ENCODE measurements at places on chromosomes 4 and X.

- no peak for DNase-seq
These were observed 43.3 kb downstream of the HOPX start for GRCh38 chr4:56637791-56638190.

DNA sequence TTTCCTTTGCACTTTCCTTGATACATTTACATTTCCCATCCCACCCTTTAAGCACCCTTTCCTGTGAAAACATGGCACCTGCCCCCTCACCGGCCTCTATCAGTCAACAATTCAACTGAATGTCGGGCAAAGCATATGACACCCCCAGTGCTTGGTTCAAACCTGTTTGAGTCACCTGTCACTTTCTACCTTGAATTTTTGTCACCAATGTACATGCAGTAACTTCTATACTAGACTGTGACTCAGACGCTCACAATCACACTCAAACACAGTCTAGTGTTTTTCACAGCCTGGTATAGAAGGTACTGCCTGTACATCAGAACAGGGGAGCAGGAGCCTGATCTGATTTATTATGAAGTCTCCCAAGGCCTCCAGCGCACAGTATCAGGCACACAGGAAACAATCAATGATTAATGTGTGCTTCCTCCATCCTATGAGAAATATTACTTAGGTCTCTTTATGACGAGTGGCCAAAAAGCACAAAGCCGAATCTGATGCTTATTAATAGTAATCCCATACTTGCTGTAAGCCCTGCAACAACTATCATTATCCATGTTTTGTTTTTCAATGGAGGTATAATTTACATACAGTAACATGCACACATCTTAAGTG is 49.2 kb upstream of the FAM9C start:
- peak; percentile 45 for DNase-seq

GRCh38 chr4:102216666-102217065 is 128.6 kb downstream of the SLC39A8 start:
- DNase-seq: no peak

DNA sequence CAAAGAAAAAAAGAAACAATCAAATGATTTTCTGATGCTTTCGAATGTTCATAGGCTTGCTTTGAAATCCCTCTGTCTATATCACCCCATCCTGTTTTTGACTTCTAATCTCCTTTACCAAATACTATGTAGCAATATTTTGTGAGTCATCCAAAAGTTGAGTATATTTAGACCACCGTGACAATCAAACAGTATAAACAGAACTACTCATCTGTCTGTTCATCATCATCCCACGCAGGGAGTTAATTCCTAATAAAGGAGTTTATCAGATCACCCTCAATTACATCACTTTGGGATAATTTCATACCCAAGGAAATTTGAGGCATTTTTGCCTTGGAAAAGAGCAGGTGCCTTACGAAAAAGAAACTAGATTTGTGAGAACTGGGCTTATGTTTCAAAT is 212.9 kb downstream of the CBR4 start:
- no peak for DNase-seq

DNA sequence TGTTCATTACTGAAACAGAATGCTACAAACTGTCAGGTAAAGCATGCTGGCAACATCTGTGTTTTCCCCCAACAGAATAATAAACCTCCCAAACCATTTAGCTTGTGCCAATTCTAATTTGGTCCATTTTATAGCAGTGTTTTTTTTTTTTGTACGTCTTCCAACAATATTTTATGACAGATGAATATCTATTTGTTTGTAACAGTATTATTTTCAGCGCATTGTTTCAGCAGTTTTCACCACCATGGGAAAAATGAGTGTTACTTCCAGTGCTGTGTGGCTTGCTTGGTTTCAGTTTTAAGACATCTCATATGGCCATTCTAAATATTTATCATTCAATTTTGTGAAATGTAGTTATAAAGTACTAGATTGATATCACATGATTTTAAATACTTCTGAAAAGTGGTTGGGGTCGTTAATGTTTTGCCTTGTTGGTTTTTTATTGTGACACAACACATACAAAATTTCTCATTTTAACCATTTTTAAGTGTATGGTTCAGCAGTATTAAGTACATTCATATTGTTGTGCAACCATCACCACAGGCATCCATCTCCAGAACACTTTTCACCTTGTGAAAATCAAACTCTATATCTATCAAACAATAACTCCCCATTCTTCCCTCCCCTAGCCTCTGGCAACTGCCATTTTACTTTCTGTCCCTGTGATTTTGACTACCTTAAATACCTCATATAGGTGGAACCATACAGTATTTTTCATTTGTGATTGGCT is 25.6 kb upstream of the TBC1D19 start:
- DNase-seq: no peak

DNA sequence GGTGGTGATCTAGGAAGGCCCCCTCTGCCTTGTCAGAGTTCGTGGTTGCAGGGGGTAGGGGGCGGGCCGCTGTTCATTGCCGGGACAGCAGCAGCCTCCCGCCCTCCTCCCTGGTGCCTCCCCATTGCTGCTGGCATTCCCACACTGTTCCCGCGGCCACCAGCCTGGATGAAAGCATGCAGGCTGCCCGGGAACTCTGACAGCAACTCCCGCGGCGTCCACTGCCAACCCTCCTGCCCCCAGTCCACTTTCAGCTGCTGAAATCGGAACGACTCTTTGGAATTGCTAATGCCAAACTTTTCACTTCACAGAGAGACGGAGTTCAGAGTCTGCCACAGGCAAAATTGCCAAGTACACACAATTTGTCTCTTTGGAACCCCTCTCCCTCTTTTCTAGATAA is 121.9 kb downstream of the BEND2 start:
- no peak for DNase-seq

DNA sequence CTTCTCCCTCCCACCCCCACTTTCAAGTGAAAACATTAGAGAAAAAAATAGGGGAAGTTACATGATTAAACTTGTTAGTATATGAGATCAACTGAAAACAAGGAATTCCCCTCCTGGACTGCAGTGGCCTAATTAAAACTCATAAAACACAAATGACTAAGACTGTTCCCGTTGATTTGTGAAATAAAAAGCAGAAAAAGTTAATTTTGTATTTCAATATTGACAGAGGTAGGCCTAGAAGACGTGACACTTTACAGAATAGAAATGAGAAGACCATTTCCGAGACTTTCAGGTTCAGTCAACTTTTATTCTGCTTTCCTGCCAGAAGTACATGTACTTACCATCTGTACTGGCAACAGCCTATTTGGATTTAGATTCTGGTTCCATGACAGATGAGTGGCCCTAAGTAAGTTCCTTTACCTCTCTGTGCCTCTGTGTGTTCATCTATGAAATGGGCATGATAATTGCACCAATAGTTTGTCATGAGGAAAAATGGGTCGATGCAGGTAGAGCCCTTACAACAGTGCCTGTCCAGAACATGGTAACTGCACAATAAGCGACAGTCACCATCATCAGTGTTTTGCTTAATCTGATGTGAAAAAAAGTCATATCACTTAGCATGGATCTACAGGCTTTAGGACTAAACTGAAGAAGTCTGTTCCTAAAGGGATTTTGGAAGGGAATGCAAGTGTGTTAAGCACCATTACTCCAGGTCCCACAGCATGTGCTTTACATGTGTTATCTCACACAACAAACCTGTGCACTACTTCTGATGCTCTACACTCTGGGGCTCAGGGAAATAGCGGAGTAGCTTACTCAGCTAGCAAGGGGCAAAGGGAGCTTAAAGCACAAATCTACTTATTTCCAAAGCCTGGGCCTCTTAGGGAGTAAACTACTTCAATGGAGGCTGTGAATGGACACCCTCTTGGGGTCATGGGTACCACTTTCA is 562.3 kb upstream of the DIPK2B start:
- DNase-seq: no peak

DNA sequence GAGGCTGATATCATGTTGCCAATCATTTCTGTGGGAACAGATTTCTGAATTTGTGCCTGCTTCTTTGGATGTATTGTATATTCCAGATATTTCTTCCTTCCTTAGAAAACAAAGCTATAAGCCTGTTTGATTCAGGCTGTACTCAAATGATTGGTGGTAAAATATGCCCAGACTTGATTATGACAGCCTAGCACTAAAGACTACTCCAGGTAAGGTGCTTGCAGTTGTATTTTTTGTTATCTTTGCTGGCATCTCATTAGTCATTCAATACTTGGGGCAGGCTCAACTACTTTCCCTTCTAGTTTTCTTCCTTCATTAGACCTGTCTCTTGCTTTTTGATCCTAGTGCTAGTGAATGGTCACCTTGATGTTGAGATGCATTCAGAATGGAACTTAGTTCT is 90.6 kb downstream of the ZNF518B start:
- DNase-seq: no peak

DNA sequence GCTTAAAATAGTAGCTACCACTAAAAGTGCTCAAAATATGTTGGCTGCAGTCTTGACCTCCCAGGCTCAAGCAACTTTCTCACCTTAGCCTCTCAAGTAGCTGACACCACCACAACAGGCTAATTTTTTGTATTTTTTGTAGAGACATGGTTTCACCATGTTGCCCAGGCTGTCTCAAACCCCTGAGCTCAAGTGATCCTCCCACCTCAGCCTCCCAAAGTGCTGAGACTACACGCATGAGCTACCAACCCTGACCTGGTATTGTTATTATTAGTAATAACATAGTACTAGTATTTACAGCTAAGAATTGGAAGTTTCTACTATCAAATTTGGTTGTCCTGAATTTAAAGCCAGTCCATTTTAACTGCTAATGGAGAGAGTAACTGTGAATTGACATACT is 18.0 kb downstream of the STAP1 start:
- no peak for DNase-seq

GRCh38 chr4:8683462-8683861 is 90.9 kb downstream of the CPZ start:
- no peak for DNase-seq

DNA sequence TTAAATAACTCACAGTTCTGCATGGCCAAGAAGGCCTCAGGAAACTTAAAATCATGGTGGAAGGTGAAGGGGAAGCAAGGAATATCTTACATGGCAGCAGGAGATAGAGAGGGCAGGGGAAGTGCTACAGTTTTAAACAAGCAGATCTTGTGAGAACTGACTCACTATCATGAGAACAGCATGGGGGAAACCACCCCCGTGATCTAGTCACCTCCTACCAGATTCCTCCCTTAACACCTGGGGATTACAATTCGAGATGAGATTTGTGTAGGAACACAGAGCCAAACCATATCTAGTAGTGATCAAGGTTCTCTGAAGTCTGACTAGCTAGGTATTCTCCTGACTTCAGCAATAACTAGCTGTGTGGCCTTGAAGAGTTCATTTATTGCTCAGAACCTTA is 56.0 kb downstream of the BANK1 start:
- DNase-seq: no peak

GRCh38 chrX:35340465-35340864 is 397.9 kb downstream of the FAM47B start:
- no peak for DNase-seq

DNA sequence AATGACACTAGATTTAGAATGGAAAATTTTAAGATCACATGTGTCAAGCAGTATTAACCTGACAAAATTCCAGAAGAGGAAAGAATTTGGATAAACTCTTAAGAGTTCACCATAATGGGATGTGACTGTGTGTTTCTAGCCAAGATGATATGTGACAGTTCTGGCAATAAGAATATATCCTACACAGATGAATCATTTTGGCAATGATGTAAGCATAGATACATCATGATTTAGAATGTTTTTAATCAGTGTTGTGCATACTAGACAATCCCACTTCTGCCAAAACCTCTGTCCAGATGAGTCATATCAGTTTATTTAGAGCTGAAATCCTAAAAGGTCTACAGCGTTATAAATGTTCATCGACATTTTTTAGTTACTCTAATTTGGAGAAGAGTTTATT is 48.8 kb downstream of the PTCHD1 start:
- no peak for DNase-seq

- DNase-seq: no peak
These were observed 378.3 kb downstream of the FBXW7 start for GRCh38 chr4:152157629-152158028.

GRCh38 chr4:55635282-55635681 is 816 bp downstream of the NMU start:
- DNase-seq: no peak

- no peak for DNase-seq
These were observed 31.9 kb downstream of the EGF start for GRCh38 chr4:109944591-109944990.

DNA sequence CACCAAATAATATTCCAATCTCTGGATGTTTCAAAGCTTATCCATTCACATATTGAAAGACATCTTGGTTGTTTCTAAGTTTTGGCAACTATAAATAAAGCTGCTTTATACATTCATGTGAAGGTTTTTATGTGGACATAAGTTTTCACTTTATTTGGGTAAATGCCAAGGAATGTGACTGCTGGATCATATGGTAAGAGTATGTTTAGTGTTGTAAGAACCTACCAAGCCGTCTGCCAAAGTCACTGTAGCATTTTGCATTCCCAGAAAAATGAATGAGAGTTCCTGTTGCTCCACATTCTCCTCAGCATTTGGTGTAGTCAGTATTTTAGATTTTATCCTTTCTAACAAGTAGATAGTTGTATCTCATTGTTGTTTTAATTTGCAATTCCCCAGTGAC is 1047.7 kb downstream of the C4orf33 start:
- DNase-seq: no peak

GRCh38 chr4:48100256-48100655 is 33.8 kb downstream of the TXK start:
- no peak for DNase-seq

GRCh38 chrX:138925330-138925729 is 213.8 kb upstream of the FGF13 start:
- no peak for DNase-seq

GRCh38 chrX:153057281-153057680 is 1.0 kb downstream of the PNMA3 start:
- DNase-seq: no peak

GRCh38 chr4:13665701-13666660 is 38.5 kb upstream of the BOD1L1 start:
- DNase-seq: no peak

GRCh38 chr4:148216866-148217814 is 225.1 kb downstream of the NR3C2 start:
- peak; percentile 33 for DNase-seq

GRCh38 chr4:74934016-74934831 is 1.3 kb downstream of the PARM1 start:
- DNase-seq: peak; percentile 2

DNA sequence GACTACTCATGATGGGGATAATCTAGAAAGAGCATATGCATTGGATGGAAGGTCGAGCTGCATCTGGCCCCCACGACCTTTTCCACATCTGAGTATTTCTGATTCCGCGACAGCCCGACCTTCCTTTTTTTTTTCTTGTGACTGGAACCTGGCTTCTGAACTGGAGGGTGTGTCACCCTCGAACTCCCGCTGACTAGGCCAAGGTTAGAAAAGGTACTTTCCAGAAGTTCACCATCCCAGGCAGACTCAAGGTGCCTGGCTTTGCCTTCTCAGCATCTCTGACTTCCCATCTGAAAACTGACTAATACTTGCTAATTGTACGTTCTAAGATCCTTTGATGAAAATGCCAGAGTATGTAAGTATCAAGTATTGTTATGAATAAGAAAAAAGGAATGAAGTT is 49.3 kb upstream of the CD40LG start:
- DNase-seq: peak; percentile 21

DNA sequence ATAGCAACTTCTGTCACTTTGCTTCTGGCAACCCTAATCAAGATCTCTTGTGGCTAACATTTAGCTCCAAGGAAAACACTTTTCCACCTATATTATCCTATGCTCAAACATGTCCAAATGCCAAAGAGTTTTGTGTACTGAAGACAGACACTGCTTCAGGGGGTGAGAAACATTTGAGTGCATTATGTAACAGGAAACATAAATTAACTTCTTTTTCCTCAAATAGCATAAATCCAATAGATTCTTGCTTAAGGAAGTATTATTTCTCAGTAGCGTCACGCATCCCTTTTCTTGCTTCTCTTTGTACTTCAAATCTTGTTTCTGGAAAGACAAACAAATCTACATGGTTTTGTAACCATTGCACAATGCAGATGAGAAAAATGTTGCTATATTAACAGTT is 839.1 kb downstream of the GLUD2 start:
- DNase-seq: no peak
